ENCODE measurements at places on chromosomes 2 and 18.

GRCh38 chr2:42089340-42089925 is 41.6 kb downstream of the PKDCC start:
- DNase-seq: peak; percentile 67

DNA sequence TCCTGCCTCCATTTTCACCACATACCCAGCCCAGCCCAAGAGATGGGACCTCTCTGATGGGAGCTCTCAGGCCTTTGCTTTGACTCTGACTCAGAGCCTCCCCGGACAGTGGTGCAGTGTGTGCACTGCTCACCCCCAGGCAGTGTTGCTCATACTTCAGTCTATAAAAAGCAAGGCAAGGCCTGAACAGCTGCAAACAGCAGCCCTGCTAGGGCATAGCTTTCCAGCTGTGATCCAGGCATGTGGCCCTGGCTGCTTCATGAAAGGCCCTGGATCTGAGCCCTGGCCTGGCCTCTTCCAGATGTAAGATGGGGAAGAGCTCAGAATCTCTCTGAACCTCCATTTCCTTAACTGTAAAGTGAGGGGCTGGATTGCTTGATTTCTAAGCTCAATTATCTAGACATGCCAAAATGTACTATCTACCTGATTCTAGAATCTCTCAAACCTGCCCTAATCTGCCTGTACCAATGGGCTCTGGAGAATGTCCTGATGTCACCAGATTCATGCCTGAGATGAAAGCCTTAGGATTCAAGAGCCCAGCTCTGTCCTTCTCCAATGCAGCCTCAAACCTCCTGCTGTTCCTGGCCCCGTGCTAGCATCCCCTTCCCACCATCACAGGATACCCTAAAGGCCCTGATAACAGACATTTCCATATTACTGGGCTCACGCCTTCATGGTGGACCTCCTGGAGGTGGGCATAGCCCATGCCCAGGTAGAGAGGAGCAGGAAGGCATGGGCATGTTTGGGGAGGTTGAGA is 206.9 kb downstream of the ARL4C start:
- DNase-seq: peak; percentile 88

DNA sequence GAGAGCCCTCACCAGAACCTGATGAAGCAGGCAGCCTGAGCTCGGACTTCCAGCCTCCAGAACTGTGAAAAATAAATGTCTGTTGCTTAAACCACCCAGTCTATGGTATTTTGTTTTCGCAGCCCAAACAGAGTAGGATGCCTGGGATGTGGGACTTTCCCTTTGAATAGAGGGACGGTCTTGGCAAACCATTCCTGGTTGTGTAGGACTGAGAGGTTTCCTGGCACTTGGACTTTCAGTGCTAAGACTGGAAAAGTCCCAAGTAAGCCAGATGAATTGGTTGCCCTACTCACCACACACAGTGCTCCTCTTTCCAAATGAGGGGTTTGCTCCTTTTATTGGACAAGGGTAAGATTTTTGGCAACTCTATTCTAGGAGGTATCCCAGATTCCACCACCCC is 46.8 kb upstream of the ACMSD start:
- no peak for DNase-seq

- no peak for DNase-seq
These were observed 156.6 kb downstream of the AGPS start for GRCh38 chr2:177549171-177549570.

GRCh38 chr2:79593237-79593867 is 80.5 kb downstream of the CTNNA2 start:
- DNase-seq: no peak

DNA sequence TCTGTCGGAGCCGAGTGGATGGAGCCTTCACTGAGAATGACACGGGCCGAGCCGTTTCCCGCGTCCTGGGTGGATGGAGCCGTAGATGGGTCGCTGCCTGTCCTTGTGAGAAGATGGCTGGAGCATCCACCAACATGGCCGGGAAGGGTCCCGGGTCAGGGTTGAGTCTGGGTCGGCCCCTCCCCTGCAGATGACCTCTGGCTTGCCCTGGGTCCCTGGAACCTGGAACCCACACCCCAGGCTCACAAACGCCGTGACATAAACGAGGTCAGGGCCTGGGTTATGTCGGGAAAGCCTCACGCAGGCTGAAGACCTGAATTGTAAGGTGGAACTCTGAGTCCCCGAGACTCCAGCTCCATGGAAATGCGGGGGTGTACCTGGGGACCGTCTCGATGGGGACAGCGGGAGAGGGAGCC is 94.9 kb downstream of the NFATC1 start:
- no peak for DNase-seq

DNA sequence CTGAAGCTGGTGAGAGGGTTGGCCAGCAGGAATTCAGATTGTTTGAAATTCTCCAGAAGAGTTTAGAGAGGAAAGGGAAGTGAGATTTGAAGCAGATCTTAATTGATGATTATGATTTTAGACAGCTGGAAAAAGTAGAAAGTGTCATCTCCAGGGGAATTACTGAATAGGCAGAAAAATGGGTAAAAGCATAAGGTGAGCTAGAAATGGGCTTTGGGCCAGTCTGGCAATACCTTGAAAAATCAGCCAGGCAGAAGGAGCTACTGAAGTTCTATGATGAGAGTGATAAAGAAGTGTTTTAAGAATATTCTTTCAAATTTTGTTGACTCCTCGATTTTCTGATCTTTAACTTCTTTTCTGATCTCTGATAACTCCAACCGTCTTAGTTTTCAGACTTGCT is 172.9 kb upstream of the CCDC150 start:
- no peak for DNase-seq

DNA sequence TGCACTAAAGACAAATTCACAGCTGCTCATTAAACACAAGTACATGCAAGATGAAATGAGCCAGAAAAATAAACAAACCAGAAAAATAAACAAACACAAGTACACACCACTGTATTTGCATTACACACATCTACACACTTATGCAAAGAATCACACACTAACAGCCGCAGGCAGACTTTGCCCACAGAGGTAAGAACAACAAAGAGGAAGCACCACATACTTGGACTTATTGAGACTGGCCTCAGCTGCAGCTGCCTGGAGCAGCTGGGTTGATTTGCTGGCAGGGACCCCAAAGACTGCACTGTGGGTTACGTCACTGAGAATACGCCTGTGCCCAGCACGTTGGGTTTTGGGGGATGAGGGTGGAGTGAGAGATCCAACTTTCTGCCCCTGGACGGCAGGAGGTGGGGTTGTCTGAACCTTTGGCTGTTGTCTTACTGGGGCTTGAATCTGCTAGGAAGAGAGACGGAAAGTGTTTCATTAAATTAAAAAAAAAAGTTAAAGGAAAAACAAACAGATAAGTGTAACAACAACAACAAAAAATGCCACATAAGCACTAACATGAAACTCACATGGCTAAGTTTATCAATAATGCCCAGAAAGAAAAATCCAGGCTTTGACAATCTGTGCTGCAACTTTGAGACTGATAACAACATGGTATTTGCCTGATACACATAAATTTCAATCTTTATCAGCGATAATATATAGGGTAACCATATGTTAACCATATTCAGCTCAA is 71.9 kb upstream of the NFU1 start:
- peak; percentile 32 for DNase-seq

GRCh38 chr18:36025025-36025424 is 42.3 kb downstream of the RPRD1A start:
- peak; percentile 60 for DNase-seq

GRCh38 chr18:51235009-51235789 is 37.7 kb upstream of the MEX3C start:
- no peak for DNase-seq

- no peak for DNase-seq
These were observed 1.1 kb downstream of the LDLRAD4 start for GRCh38 chr18:13219593-13220159.

GRCh38 chr2:232982926-232983668 is 30.0 kb downstream of the NGEF start:
- no peak for DNase-seq
